ENCODE measurements at places on chromosomes 7 and 10.

- ATAC-seq: no peak
These were observed 15.1 kb downstream of the LRRC20 start for GRCh38 chr10:70367195-70367796.

DNA sequence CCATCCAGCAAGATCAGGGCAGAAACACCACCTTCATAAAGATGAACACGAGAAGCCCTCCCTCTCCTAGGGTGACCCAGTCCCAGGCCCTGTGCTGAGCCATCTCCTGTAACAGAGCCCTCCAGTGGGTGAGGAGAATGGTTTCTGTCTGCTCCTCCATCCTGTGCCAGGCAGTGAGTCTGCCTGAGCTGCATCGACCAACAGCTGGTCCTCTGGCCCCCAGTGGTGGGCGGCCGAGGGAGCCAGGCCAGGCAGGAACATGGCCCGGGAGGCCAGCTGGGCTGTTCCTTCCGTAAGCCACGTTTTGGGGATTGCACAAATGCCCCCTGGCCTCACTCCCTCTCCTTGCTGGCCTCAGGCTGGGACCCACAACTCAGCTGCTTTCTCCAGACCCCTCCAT, 73.5 kb downstream of the GRB10 start:
- no peak for ATAC-seq

- ATAC-seq: no peak
These were observed 5.6 kb upstream of the AQP1 start for GRCh38 chr7:30906014-30906413.

DNA sequence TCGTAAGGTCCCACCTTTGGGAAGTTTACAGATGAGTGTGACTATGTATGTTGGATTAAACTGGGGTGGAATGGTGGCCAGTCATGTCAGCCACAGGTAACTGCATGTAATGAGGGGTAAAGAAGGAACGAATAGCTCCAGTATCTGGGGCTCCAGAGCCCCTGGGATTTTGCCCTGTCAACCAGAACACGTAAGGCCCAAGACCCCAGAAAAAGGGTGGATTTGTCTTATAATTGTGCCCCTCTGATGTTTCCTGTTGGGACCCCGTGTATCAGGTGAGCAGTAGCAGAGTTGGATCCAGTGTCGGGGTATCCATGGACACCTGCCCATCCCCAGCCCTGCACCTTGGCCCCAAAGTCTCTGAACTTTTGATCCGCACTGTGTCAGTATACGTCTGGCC, 76.9 kb downstream of the ADARB2 start:
- ATAC-seq: no peak

- ATAC-seq: no peak
These were observed 15.0 kb downstream of the CDHR3 start for GRCh38 chr7:105978035-105978434.

DNA sequence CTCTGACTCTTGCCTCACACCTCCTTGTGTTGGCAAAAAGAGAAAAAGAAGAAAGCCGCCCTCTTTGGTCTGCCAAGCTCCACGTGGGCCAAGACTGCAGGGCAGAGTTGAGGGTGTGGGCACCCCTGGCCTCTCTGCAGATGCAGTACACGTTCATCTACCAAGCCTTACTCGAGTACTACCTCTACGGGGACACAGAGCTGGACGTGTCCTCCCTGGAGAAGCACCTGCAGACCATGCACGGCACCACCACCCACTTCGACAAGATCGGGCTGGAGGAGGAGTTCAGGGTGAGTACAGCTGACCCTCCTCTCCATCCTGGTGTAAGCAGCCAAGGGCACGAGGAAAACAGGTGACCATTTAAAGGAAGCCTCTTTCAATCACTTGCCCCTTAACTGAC, 56.1 kb downstream of the MKI67 start:
- ATAC-seq: no peak

DNA sequence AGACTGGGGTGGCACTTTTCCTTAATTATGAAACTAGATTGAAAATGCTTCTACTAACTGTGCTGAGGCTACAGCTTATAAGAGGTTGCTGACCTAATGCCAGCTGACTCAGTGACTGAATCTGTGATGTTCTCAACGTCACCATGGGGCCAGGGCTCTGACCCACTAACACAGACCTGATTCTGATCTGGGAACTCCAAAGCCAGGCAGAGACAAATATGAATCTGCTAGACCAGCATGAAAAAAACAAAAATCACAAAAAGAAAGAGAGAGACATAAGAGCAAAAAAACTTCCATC, 16.1 kb downstream of the USP6NL start:
- ATAC-seq: peak; percentile 32

GRCh38 chr7:149866779-149867447, 6.9 kb upstream of the ATP6V0E2 start:
- ATAC-seq: no peak

DNA sequence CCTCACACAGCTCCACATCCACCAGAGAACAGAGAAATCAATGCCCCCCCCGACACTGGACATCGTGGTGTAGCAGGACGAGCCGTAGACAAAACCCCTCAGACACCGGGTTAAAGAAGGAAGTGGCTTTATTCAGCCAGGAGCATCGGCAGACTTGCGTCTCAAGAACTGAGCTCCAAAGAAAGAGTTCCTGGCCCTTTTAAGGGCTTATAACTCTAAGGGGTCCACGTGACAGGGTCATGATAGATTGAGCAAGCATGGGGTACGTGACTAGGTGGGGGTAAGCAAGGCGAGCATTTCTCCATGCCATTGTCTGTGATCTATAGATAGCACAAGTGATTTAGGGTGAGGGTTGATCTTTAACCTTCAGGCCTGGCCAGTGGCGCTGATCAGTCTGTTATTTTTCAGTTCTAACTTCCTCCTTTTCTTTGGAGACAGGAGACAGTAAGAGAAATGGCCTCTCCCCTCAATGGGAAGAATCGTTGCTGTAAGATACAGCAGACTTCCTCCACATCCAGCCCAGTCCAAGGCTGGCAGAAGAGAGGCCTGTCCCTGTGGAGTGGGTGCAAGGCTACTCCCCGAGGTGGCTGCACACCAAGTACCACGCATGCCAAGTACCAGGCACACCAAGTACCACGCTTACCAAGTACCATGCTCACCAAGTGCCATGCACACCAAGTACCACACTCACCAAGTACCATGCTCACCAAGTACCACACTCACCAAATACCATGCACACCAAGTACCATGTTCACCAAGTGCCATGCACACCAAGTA, 19.5 kb upstream of the PPP2R2D start:
- no peak for ATAC-seq

DNA sequence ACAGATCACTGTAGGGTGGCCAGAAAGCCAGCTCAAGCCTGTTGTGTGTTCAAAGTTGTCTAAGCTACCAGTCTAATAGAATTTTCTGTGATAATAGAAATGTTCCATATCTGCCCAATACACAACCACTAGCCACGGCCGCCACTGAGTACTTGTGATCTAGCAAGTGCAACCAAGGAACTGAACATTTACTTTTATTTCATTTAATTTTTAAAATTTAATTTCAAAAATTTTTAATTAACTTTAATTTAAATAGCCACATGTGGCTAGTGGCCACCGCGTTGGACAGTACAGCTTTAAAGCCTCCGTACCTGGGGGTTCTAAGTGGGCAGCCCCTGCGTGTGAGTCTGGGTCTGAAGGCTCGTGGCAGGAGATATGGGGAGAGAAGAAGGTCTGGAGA, 60.4 kb downstream of the SH3PXD2A start:
- ATAC-seq: no peak

DNA sequence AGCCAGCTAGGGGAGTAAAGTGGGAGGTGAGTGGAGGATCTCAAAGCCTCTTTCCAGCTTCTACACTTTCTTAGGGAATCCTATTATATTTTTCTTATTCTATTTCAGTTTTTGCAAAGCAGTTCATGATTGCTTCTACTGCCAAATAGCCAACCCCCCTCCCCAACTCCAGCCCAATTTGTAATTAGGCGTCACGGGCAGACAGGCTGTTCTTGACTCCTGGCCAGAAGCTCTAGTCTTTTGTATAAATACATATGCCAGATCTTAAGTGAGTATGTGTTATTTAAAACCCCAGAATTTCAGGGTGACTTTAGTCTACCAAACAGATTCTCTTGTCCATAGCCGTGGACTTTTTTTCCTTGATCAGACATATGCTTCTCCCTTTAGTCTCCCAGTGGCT, 255.2 kb downstream of the BUB3 start:
- no peak for ATAC-seq

DNA sequence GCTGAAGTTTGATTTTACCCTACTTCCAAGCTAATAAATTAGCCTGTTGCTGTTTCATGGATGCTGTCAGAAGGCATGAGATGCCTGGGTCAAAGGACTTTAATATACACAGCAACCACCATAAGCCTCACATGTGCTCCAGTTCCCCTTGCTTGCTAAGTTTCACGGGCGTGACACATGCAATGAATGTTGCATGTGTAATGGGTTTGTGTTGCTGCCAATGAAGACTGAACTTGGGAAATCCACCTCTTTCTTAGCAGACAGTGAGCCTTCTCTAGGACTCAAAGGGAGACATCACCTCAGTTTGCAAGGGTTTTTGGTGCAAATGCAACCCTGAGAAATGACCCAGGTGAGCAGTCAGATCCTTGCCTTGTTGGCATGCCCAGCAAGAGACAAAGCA, 505.5 kb upstream of the PODXL start:
- ATAC-seq: no peak

DNA sequence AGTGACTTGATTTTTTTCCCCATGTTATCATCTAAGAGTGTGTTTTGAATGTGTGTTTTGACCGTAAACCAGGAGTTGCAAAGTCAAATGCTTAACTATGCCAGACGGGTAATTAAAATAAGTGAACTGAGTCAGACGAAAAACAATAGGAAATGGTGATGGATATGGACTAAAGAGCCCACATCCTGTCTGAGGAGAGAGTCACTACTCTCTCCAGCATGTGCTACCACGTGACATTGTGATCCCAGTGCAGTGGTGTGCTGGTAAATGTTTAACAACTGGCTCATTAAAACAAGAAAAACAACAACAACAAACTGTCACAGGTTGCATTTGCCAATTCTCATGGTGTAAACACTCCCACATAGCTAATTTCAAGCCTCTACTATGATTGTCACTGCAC, 164.3 kb downstream of the SUGCT start:
- ATAC-seq: peak; percentile 74

- ATAC-seq: no peak
These were observed 123.9 kb upstream of the FZD1 start for GRCh38 chr7:91140286-91140685.

DNA sequence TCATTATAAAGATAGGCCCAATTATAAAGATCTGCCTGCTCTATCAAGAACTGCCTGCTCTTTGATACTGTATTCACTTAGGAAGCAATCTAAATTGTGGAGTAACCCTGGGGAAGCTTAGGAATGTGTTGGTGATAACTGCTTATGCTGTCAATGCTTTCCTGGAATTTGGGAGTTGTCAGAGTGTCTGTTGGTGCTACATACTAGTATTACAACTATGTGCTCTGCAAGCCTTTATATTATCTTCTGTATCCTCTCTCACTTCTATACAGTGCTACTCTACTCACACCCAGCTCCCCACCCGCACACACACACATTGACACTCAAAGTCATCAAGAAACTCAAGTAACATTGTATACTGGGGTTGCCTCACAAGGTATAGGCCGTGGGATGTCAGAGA, 6.1 kb downstream of the ZNF277 start:
- ATAC-seq: no peak

GRCh38 chr7:46932676-46933424, 649.1 kb downstream of the TNS3 start:
- no peak for ATAC-seq

DNA sequence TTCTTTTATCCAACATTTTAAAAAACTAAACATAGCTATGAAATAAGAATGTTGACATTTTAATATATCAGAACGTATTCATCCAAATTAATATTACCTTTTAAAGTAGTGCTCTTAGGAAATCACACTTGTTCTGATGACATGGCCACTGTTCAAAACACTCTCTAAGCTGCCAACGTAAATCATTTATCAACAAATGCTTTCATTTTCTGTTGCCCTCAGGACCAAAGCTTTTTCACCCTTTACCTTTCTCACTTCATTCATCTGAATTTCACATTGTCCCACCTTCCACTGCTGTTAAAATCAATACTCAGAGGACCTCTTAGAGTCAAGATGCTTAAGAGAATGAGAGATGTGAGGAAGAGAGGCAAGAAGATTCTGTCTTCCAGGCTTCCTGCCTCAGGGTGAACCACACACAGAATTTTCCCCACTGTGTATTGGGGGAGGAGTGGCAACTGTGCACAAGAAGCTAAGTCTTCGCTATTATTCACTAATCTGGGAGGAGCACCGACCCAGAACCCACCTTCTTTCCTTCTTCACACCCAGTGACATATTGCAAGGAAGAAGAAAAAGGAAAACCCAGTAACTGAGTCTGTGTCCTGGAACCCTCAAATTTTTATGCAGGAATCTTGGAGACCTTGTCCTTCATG, 21.0 kb downstream of the HIBADH start:
- no peak for ATAC-seq

GRCh38 chr7:12993025-12993424, 305.6 kb downstream of the ARL4A start:
- ATAC-seq: no peak

- no peak for ATAC-seq
These were observed 1244.8 kb upstream of the SORCS1 start for GRCh38 chr10:108409306-108409705.

- ATAC-seq: no peak
These were observed 1.4 kb upstream of the IL6 start for GRCh38 chr7:22725585-22725984.

DNA sequence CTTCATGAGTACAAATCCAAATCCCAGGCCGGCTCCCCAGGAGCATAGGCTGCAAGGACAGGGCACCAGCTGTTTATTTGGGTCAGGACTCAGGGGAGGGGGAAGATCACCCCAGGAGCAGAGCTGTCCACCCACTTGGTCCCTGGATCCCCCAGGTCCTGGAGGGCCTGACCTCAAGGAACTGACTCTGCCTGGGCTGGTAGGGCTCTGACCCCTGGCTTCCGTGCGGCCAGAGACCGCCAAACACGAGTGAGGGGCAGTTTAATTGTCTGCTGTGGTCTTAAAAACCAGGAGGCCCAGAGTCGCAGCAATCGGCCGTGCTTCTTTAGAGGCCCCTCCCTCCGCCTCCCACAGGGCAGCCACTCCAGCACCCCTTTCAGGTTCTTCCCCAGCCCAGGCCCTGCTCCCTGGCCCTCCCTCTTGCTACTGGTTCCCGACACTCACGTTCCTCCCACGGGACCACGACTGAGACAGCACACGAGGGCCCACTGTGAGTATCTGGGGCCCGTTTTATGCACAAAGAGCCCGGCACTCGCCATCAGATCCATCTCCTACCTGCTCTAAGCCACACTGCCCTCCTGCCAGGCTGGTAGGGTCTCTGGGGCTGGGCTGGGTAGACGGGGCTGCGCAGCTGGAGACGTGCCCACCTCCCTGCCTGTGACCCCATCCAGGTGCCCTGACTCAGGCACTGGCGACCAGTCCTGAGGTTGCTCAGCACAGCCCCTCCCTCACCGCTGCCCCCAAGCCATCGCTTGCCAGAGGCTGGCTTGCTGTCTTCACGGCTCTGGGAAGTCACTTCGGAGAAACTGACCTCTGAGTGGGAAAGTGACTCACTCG, 30.0 kb upstream of the CFAP46 start:
- no peak for ATAC-seq
